ENCODE measurements at places on chromosomes 4 and X.

DNA sequence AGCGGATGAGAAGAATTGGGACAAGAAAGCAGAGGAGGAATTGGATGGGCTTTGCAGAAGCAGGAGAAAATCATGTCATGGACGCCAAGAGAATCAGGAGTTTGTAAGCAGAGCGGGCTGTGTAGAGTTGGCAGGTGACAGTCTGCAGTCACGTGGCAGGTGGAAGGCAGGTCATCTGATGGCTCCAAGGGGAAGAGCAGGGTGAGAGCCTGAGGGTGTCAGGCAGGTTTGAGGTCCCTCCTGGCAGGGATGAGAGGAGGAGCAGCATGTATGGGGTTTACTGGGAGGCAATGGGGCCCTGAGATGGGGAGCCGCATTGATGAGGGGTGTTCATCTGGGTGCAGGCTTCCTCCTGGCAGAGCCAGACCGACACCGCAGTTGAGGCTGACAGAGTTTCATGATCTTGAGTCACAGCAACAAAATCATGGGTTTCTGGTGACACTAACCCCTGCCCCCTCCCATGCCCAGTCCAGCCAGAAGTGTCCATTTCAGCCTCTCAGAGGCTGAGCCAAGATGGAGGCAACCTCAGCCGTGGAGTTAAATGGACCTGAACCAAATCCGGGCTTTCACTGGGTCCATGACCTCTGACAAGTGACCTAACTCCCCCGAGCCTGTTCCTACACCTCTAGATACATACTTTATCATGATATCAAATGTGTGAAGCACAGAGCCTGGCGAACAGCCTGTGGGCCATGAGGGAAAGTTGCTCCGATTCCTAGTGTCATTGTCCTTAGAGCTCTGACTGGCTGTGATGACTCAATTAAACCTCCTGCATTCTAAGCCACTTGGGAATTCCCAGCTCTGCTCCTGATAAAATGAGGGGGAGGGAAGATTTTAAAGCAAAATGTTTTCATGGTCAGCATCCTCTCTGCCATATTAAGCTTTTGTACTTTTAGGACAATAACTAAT, 36.1 kb downstream of the EVC start:
- peak; percentile 79 for DNase-seq

- DNase-seq: no peak
Observed at GRCh38 chr4:8387615-8388527, 52.7 kb downstream of the ACOX3 start.

DNA sequence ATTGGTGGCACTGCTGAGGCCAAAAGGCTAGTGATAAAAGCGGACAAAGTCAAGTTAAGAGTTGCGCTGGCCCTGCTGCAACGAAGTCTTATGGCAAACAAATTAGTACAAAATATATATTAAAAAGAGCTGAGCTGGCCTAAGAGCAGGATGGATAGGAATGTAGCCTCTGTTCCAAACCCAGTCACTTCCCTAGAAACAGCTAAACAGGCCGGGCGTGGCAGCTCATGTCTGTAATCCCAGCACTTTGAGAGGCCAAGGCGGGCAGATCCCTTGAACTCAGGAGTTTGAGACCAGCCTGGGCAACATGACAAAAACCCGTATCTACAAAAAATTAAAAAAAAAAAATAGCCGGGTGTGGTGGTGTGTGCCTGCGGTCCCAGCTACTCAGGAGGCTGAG, 32.4 kb upstream of the UGDH start:
- DNase-seq: no peak

- no peak for DNase-seq
Observed at GRCh38 chr4:10312568-10312967, 144.7 kb downstream of the ZNF518B start.

- no peak for DNase-seq
Observed at GRCh38 chrX:1449823-1450149, 2.9 kb downstream of the ASMTL start.
